ENCODE measurements at places on chromosomes 3 and 15.

- no peak for DNase-seq
Measured at GRCh38 chr3:113231827-113232253, 20.5 kb downstream of the BOC start.

- DNase-seq: no peak
Measured at GRCh38 chr3:133973249-133973980, 56.3 kb downstream of the SLCO2A1 start.

DNA sequence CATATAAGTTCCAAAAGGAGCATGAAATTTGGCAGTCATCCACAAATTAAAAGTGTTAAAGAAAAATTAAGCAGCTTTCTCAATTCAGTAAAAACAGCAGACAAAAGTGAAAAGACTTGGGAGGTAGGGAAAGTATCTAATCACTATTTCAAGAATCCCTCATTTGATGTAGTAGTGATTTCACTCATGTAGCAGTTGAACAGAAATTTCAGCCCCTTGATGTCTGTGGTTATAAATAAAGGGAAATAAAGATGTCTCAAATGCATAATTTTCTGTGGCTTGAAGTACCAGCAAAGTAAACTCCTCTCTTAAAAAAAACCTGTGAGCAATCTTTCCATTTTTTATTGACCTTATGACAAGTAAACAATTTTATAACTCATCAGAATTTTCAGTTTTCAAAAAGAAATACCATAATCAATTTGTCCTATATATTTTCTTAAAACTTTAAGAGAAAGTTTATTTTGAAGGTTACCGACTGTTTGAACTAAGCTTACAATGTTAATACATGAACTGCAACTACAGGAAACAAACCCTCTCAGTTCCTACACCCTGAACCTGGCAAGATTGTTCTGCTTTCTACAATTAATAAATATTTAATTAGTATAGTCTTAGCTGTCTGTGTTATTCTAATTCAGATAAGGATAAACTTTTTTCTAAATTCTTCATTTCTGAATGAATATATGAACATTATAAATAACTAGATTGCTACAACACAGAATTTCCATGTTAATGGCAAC is 94.2 kb downstream of the CBLB start:
- no peak for DNase-seq

DNA sequence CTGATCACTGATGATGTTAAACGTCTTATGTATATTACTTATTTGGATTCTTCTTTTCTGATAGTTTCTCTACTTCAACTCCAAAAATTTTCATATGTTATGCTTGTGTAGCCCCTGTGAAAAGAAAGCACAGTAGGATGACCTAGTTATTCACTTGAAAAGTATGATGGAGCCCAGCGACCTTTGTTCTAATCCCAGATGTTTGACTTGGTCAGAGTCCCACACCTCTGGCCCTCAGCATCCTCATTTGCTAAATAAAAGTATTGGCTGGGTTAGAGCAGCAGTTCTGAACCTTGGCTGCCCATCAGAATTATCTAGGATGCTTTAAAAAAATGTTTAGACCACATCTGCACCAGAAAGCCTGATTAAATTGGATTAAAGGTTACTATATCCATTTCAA is 173.7 kb downstream of the ATG7 start:
- DNase-seq: no peak

DNA sequence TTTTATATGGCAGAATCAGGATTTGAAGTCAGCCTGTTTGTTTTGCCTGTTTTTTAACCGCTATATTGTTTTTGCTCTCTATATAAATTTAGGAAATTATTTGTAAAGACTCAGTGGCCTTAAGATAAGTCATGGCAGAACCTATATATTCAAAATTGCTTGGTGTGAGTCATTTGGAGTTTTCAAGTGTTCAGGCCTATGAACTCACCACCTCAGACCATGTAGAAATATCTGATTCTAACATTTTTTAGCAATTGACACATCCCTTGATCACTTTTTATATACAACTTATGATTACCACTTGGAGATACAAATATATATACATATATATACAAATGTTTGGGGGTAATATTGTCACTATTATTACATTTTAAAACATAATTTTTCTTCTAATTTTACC is 95.7 kb downstream of the VGLL3 start:
- no peak for DNase-seq

DNA sequence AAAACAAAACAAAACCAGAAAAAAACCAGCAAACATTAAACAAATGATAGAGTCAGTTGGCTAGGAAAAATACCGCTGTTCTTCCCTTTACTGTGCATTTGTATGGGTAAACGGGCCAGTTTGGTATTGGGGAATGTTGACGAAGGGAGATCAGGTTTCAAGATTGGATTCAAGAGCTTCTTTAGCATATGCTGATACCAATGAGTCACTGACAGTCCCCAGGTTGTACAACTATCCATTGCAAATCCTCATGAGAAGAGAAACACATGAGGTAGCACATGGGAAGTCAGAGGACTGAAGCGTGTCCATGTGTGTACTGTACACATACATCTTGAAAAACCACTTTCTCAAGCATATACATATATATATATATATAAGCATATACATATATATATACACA is 25.6 kb downstream of the TIGIT start:
- no peak for DNase-seq

GRCh38 chr3:158532099-158532734 is 38.8 kb upstream of the MLF1 start:
- no peak for DNase-seq

GRCh38 chr15:52529341-52529924 is 753 bp upstream of the MYO5A start:
- no peak for DNase-seq

DNA sequence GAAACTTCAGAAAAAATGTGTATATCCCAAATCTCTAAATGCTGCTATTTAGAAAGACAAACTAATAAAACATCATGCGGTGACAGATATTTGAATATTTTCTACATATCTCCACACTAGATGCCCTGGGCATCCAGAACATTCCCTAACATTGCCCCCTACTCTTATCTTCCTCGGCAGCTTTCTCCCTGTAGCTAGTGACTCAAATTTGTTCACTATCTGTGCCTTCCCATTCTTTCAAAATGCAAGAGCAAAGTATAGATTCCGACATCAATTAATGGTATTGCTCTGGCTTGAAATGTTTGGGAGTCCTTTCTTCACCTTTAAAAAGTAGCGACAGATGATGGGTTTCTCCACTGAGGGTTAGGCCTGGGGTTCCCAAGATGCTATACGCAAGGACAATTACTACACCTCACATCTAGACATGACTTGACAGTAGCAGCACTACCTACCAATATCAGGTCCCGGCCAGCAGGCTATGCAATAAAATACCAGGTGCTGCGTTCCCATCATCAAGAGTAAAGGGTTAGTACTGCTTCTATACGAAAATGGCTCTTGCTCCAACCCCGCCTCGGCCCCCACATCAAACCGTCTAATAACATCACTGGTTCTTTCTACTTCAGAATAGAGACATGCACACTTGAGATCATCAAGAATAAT is 631 bp downstream of the UBR1 start:
- DNase-seq: no peak

GRCh38 chr3:12165909-12166308 is 7.2 kb upstream of the TIMP4 start:
- no peak for DNase-seq

DNA sequence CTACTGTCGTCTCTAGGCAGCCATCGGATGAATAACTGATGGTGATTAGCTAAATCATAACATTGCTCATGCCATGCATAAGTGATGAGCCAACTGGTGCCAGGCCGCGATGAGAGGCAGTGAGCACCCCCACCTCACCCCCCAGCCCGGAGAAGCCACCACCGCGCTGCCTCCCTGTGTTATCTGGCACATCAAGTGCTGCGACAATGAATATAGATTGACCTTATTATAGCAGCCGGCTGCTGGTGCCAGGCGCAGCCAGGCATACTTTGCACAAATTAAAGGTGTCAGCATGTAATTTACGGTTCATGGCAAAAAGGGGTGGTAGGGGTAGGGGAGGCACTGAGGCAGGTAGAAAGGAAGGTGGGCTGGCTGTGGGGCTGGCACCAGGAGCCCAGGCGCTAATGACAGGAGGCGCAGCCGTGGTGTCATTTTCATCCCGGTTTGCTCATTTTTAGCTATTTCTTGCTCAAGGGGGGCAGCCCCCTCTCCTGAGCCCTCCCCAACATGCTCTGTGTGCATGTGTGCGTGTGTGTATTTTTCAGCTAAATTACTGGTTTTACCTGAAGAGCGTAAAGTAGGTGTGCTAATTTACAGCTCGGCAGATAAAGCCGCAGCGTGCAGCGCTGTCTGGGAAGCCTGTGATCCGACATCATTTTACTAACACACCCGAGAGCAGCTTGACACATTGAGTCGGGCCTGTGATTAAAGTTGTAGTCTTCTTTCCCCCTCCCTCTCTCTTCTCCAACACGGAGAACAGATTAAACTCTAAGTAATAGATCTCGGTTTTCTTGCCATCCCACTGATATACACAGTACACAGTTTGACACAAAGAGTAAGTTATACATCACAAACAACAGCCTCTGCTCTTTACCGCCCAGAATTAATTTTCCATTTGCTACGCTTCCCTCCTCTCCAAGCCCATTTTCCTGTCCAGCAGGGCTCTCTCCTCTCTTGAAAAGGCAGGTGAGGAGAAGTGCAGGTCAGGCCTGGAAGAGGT is 212.3 kb downstream of the RPLP1 start:
- no peak for DNase-seq

DNA sequence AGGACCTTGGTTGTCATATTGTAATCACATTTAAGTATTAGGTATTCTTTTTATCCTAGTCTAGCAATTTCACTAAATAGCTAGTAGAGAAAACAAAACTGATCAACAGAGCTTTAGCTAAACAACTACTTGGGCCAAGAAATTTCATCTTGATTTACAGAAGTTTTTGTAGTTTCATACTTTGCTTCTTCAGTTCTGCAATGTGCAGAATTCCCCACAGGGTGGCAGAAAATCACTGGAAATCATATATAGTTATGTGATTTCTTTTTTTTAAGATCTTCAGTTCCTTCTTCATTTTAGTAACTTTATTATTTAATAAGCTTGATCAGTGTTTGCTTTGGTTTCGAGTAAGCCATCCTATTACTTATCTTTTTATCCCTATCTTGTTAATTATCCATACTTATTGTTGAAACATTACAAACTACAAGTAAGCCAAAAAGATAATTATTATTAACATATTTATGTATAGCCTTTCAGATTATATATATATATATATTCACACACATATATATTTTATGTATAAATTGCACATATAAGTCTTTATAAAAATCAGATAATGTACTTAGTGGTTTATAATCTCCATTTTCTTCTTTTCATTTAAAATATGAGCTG is 2.2 kb upstream of the BNIP2 start:
- no peak for DNase-seq

DNA sequence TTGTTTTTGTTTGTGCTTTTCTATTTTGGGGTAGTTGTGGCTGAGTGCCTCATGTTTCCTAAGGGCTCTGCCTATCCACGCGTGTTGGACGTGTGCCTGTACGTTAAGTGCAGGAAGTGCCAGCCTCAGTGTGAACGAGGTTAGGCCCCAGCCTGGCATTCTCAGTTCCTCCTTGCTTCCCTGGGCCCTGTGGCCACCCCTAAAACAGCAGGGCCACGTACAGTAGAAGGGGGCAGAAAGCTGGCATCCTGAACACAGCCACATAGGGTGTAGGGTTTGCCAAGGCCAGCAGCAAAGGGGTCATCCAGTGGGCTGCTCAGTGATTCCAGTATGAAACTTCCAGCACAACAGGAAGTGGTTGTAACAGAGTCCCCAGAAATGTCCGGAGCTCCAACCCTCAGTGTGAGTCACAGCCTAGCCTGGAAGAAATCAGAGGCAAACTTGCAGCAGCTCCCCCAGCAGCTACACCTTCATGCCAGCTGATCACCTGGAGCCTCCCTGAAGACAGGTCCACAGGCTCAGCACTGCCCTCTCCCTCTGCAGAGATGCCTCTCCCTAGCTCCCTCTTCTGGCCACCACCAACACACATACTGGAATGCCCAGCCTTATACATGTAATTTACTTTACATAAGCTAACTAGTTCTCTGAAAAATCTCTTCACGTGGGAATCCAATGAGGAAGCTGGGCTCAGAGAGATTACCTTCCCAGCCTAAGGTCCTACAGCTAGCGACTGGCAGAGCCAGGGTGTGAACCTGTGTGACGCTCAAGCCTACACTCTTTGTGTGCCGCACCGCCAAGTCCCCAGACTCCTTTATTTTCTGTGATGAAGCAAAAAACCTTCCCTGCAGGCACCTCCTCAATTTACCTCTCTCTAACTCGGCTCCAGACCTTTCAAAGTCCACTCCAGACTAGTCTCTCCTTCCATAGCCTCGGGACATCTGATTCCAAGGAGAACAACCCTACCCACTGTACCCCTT is 26.6 kb downstream of the ILDR1 start:
- DNase-seq: no peak

- DNase-seq: no peak
Measured at GRCh38 chr3:4517643-4518311, 24.6 kb downstream of the ITPR1 start.

DNA sequence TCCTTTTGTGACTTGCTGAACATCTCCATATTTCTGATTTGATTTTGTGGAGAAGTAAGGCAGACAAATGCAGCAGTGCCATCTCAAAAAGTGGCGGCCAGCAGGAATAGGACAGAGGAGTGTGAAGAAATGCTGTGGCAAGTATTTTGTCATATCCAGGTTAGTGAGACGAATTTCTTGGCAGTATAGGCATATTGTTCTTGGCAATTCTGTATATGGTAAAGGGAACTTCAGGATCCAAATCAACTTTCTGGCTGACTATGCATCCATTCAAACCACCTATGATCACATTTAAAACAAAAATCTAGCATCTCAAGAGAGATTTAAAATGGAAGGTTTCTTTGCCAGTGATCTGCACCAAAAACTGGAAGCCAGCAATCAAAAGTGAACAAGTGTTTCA is 228.0 kb downstream of the DTWD1 start:
- no peak for DNase-seq

GRCh38 chr3:194078045-194078821 is 57.7 kb upstream of the HES1 start:
- DNase-seq: no peak

- DNase-seq: no peak
Measured at GRCh38 chr3:78867409-78868372, 900.1 kb downstream of the ROBO1 start.
